ENCODE measurements at places on chromosomes 7 and 10.
A peak's percentile ranks its signal among the peaks of the same experiment; 100 is the strongest.

GRCh38 chr10:112793202-112793921 is 156.7 kb upstream of the TCF7L2 start:
- no peak for DNase-seq

DNA sequence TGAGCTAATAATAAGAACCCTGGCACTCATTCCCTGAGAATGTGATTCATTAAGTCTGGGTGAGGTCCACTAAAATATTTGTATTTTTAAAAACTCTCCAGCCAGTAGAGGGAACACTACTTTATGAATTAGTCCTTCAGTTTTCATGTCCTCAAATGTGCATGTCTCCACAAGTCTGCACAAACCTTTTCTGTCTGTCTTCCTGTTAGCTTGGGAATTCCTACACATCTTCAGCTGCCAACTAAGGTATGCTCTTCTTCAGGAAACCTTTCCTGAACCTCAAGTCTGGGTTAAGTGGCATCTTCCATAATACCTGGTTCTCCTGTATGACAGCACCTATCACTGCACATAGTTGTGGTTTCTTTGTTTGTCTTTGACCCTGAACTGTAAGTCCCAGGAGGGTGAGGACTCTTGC is 119.6 kb upstream of the MKX start:
- no peak for DNase-seq

DNA sequence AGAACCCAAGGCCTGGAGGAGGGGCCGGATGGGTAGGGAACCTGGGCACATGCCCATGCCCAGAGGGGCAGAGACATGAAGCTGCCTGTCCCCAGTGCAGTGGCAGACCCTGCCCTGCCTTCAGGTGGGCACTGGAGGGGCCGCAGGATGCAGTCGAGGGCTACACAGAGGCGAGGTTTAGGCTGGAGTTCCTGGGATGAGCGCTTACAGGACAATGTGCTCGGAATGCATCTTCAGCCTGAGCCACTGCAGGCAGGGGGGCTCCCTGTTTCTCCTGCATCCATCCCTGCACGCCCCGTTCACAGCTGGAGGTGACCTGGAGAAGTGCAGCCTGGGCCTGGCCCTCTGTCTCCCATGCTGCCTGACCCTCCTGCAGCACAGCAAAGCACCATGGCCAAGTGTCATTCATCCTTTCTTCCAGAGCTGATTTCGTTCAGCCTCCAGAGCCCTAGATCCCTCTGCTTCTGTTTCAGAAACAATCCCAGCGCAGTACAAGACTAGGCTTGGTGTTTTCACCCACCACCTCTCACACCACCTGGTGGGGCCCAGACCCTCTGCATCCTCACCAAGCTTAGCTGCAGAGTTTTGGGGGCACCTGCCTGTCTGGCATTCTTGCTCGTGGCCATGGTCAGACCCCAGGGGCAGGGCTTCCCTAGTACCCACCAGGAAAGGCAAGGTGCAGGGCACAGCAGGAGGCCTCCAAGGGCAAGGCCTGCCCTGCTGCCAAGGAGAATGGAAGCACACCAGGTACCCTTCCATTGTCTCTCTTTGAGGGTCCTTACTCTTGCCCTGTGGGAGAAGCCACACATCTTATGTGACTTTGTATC is 311.9 kb downstream of the TCERG1L start:
- no peak for DNase-seq

DNA sequence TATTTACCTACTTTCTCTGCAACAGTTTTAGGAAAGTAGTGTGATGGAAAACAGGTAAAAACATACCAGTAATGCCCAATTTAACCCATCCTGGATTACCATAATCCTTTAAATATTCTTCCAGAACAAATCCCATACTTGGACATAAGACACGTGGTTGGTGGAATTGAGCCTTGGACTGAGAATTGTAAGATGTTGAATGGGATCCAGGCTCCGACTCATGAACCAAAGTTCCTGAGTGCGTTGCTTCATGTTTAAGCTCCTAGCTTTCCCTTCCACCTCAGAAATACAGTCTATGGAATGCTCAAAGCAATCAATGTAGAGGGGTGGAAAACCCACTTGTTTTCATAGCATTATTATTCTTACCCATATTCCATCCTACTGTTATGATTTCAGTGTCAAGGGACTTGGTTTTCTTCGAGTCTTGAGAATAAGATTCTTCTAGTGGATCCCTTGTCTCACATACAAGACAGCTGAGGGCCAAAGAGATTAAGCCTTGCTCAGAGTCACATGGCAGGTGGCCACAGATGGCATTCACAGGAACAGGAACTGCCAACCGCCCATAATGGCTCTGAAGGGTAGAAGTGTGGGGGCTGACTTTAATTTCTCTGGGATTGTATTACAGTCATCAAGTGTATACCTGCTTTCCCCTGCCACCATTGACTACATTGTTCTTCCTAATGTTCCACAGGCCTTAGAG is 171.2 kb downstream of the GFRA1 start:
- DNase-seq, result no peak

GRCh38 chr10:59829601-59830000 is 76.3 kb upstream of the MRLN start:
- DNase-seq, result no peak

DNA sequence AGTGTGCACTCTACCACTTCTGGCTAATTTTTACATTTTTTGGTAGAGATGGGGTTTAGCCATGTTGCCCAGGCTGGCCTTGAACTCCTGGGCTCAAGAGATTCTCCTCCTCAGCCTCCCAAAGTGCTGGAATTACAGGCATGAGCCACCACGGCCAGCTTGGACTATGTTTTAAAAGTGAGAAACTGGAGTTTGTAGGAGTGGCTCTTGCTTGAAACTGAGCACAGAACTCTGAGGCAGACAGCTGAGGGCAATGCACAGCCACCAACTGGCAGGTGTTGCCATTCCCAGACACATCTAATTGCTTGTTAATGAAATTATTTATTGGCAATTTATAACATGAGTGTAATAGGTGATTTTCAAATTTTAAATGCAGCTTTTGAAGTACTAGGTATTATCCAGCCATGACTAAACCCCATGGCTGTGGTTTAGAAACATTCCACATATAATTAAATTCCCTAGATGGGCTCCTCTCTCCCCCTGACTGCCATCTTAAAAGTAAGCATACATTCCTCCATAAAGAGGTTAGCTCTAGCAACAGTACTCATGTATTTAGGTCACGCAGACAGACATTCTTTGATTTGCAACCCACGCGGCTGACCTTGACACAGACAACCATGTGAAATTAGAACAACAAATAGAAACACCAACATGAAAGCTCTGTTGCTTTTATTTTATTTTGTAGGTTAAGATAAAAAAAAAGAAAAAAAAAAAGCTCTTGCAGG is 19.8 kb downstream of the PANK1 start:
- no peak for DNase-seq

DNA sequence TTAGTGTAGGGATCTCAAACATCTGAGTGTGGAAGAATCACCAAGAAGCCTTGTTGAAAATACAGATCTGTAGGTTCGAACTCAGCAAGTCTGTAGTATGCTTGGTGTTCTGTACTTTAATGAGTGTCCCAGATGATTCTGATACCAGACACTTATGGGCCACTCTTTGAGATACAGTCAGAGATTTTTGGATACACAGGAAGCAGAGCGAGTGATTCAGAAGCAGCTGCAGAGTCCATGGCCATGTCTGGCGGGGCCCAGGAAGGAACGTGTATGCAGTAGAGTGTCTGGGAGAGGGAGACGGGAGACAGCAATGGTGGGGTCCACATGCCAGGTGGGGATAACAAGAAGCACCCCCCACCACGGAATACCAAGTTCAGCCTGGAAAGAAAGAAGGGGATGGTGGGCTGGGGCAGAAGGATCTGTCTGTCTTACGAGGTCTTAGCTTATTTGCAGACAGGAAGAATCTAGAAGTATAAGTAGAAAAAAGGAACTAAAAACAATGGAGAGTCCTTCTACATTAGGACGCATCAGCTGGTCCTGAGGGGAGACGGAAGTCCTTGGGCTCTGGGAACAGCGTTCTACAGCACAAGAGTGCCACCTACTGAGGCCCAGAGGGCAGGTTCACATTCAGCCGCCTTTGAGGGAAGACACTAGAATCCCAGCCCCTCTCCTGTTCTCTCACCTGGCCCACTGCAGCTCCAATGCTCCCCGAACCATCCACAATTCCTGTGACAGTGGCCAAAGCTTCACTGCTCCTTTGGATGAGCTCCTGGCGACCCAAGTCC is 55.4 kb downstream of the SLC37A3 start:
- DNase-seq, result peak; percentile 92

All from NB4 (cell line).